ENCODE measurements at places on chromosomes 5 and 9.

DNA sequence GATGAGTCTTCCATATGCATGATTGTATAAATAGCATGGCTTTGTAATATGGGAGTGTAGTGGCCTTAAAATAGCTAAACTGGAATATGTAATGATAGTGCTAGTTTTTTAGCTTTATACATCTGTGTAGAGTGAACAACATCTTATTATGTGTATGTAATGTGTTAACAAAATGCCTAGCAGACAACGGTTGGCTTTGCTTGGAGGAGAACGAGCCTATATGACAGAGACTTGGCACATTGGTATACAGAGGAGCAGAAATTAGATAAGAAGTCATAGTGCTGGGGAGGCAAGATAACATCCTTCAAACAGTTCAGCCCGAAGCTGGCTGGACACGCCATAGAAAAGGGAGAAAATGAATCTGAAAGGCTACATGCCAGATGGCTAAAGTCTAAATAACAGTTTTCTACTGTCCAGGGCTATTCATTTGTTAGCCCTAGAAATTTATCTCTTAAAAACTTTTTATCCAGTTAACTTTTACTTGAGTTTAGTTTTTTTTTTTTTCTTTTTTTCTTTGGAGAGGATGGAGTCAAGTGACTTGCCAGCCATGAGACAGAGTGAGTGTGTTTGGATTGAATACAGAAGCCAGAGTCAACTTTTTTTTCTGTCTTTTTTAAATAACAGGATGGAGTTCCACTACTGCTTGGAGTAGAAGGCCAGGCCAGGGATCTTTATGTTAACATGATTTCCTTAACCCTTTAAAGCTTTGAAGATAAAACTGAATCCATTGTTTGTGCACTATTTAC lies 214.4 kb upstream of the ACTBL2 start:
- DNase-seq: no peak

GRCh38 chr5:57527870-57528269 lies 45.3 kb upstream of the ACTBL2 start:
- DNase-seq: no peak

DNA sequence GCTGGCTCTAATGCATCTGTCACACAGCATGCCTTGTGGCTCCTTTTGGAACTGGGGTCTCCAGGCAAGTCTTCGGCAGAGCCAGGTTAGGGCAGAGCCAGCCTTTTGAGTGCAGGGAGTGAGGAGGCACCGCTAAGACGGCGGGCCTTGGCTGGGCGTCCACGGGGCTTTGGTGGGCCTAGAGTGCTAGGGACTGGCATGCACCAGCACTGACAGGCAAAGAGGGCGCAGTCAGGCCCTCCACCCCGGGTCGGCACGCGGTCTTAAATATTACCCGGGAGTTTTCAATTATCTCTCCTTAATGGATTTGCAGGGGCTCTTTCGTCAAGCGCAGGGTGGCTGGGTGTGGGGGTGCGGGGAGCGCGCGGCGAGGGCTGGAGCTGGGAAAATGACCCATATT lies 444.4 kb downstream of the SPATA31A7 start:
- DNase-seq: no peak

- no peak for DNase-seq
Observed at GRCh38 chr9:126703002-126703865, 89.5 kb downstream of the LMX1B start.

DNA sequence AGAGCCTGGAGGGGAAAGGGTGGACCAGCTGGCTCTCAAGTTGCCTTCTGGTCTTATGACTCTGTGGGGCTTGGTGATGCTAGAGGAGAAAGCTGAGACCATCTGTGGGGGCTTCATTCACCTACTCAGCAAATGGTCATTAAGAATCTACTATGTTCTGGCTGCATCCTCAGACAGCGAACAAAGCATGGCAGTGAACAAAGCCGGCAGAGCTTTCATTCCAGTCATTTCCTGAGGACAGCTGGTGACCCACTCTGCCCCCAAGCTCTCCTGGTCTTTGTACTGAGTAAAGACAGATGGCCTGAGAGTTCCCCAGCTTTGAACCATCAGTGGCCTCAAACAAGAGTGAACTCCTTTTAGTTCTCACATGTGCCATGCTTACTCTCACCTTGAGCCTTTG lies 48.0 kb downstream of the FGF1 start:
- no peak for DNase-seq

- no peak for DNase-seq
Observed at GRCh38 chr9:73200694-73201452, 49.2 kb downstream of the ANXA1 start.

Measured in stimulated activated CD8-positive, alpha-beta memory T cell treated with anti-CD3 and anti-CD28 coated beads, Interleukin-2, amount 100 ng/mL, for 48 hours (primary cell).